Iris pigment epithelial cell (primary cell): ENCODE measurements at places on chromosomes 16 and 17.

GRCh38 chr17:82098939-82099763 lies 1.1 kb upstream of the FASN start:
- no peak for DNase-seq

DNA sequence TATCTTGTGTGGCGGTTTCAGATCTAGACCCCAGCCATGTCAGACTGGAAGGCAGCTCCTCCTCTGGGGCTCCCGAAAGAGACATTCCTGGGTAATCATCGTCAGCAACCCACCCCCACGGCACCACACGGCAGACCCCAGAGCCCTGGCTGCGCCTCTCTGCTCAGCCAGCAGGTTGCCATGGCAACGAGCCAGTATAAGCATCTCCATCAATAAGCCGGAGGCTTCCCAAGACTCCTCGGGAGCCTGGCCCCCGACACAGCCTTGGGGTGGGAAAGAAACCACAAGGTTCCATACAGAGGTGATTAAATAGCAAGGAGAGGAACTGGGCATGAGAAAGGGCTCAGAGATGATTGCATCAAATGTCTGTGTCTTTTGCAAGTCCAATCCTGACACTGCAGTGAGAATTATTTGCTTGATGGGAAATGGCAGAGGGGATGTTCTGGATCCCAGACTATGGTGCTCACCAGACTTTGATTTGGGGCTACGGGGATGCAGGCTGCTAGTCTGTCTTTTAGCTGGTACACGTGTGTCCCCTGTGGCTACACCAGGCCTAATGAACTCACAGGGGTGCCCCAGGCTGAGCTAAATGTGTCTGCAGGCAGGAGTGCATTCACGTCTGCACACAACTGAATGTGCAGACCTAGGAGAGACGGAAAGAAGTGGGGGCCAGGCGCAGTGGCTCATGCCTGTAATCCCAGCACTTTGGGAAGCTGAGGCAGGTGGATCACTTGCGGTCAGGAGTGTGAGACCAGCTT lies 320.5 kb upstream of the TNRC6C start:
- DNase-seq: no peak

- no peak for DNase-seq
These were observed 7.4 kb upstream of the PPP1R9B start for GRCh38 chr17:50157891-50158290.

- DNase-seq: no peak
These were observed 488 bp upstream of the HAP1 start for GRCh38 chr17:41734949-41735313.

- DNase-seq: peak; percentile 54
These were observed 685 bp upstream of the PSMD3 start for GRCh38 chr17:39979893-39980350.

GRCh38 chr16:51151435-51151960 lies 428 bp upstream of the SALL1 start:
- DNase-seq: peak; percentile 63

- no peak for DNase-seq
These were observed 9.6 kb upstream of the RBFOX3 start for GRCh38 chr17:79620207-79621038.

GRCh38 chr17:55056526-55056925 lies 88.0 kb downstream of the STXBP4 start:
- peak; percentile 11 for DNase-seq
